Stimulated activated CD8-positive, alpha-beta memory T cell treated with anti-CD3 and anti-CD28 coated beads, Interleukin-15, amount 100 ng/mL, for 24 hours (primary cell): ENCODE measurements at places on chromosomes 3 and 15.

- no peak for DNase-seq
Observed at GRCh38 chr3:97432914-97433313, 331.6 kb upstream of the ARL6 start.

DNA sequence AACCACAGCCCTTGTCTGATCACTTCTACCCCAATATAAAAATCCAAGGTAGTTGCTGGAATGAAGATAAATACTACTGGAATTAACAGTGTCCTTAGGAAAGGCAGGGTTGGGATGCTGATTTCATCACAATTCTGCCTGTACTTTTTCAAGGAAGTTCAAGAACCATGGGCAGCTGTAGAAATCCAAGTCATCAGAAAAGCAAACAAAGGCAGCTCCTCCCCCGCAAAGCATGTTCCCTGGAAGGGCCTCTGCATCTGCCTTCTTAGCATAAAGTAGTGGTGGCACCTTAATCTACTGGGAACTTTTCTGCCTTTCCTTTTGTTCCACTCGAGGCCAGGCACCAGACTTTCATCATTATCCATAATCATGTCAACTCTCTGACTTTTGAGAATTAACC lies 54.4 kb downstream of the ERC2 start:
- no peak for DNase-seq

DNA sequence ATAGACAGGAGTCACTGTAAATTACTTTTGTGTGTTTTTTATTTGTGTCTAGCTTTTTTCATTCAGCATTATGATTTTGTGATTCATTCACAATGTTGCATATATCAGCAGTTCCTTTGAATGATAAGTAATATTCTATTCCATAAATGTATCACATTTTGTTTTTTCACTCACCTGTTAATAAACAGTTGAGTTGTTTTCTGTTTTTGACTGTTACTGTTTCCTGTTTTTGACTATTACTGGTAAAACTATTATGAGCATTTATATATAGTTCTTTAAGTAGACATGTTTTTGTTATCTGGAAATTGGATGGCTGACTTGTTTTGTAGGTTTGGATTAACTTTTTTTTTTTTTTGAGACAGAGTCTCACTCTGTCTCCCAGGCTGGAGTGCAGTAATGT lies 138.4 kb downstream of the RSRC1 start:
- DNase-seq: no peak

- no peak for DNase-seq
Observed at GRCh38 chr3:155701882-155702465, 42.9 kb downstream of the PLCH1 start.
